ENCODE measurements at places on chromosomes 4 and X.

- no peak for DNase-seq
Observed at GRCh38 chr4:78734441-78735162, 41.5 kb upstream of the BMP2K start.

GRCh38 chrX:155896512-155896911 lies 15.4 kb downstream of the VAMP7 start:
- no peak for DNase-seq

GRCh38 chrX:47859686-47860085 lies 23.0 kb downstream of the ZNF81 start:
- DNase-seq = no peak

- no peak for DNase-seq
Observed at GRCh38 chrX:30312858-30313257, 3.7 kb upstream of the NR0B1 start.

DNA sequence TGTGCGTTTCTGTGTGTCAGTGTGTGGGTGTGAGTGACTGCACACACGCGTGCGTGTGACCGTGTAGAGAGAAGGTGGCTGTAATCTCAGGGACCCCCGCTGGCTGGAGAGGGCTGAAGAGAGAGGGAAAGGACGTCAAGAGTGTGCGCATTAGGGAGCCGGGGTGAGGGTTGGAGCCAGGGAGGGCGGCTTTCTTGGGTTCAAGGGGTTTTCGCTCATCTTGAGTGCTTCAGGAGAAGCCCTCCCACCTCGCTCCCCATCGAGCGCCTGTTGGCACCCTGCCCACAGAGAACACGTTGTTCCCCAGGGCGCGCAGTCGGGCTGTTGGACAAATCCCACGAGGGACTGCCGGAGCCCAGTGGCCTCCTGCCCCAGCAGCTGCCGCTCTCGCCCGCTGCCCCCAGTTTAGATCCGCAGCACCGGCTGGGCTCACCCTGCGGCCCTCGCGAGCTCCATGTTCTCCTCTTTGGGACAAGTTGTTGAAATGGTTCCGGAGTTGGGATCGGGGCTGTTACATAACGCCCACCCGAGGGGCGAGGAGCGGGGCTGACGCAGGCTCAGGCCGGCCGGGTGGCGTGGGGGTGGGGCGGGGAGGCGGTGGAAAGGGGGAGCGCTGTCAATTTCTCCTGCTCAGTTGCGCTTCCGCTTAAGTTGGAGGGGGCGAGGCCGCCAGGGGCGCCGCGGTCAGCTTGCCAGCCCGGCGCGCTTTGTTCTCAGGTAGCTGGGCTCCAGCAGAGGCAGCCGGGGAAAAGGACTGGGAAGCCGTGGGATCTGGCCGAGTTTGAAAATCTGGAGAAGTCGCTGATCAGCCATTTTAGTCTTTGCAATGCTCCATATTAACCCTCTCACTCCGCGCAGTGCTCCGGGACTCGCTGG lies 1.6 kb downstream of the GRIA2 start:
- DNase-seq = peak; percentile 30

DNA sequence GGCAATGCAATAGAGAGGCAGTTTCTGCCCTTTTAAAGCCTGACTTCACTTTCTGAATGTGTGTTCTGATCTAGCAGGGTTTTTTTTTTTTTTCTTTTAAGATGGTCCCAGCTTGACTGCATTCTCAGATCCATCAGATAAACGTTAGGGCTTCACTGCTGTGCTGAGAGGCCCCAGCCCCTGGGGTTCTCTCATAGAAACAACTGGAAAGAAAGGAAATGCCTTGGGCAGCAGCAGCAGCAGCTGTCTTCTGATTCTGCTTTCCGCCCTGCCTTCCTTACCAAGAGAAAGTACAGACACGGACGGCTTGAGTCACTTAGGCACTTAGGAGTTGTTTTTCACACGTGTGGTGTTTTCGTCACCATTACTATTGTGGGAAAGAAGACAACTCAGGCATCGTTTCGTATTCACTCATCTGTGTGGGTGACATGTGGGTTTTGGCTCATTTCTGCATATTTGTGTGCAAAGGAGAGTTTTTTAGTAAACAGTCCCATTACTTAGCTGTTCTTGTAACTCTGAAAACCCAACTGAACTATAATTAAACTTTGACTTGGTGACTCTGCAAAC lies 172.0 kb downstream of the PTTG2 start:
- DNase-seq = no peak
